Activated CD8-positive, alpha-beta memory T cell treated with anti-CD3 and anti-CD28 coated beads for 1 hour (primary cell): ENCODE measurements at places on chromosomes 1 and 21.

GRCh38 chr1:159228554-159228953 is 23.9 kb downstream of the ACKR1 start:
- DNase-seq, result no peak

DNA sequence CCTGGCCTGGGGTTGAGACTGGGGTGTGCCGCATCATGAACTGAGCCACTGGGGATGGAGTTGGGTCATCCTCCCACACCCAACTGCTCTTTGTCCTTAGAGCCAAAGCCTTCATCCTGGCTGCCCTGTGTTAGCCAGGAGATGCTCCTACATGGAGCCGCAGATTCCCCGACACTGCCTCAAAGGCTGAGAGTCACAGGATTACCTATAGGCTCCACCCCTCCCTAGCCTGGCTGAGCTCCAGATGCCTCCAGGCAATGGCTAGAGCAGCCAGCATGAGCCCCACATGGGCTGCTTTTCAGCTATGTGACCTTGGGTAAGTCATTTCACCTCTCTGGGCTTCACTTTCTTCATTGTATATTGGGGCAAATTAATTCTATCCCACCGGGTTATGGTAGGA is 119.9 kb upstream of the POU3F1 start:
- DNase-seq, result no peak

- DNase-seq, result no peak
Measured at GRCh38 chr1:6646499-6647148, 22.0 kb downstream of the THAP3 start.

- DNase-seq, result no peak
Measured at GRCh38 chr1:27346991-27347624, 5.3 kb downstream of the SYTL1 start.

DNA sequence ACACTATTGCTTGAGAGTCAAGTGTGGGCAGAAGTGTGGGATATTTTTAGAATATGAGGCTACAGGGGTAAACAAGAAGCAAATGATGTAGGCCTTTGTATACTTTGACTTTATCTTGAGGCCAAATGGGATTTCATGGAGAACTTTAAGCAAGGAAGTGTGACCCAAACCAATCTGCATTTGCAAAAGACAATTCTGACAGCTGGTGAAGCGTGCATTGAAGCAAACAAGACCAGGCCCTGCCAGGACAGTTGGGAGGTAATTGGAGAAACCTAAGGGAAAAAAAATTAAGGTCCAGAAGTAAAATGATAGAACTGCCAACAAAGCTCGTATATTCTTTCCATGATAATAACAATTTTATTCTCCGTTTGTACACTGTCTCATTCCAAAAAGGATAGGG is 168.3 kb downstream of the TM2D1 start:
- no peak for DNase-seq

DNA sequence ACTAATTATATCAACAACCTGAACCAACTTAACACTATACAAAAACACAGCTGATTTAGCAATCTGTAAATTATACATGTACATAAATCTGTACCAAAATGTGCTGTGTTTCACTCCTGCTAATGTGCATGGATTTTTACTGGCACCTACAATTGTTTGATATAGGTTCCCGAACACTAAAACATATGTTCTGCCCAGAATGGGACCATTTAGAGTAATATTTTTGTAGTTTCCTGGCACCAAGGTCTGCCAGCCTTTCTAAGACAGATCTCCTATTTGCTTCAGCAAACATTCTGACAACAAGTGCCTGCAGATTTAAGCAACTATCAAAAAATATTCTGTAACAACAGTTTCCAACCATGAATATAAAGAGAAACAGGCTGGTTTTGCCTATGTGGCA is 4.2 kb downstream of the KCNH1 start:
- DNase-seq, result no peak

GRCh38 chr1:223763251-223763650 is 50.9 kb downstream of the CAPN2 start:
- no peak for DNase-seq

DNA sequence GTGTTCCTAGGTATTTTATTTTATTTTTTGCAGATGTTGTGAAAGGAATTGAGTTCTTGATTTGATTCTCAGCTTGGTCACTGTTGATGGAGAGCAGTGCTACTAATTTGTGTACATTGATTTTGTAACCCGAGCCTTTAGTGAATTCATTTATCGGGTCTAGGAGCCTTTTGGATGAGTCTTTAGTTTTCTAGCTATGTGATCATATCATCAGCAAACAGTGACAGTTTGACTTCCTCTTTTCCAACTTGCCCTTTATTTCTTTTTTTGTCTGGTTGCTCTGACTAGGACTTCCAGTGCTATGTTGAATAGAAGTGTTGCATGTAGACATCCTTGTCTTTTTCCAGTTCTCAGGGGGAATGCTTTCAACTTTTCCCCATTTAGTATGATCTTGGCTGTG is 138.9 kb downstream of the LHX8 start:
- DNase-seq, result no peak
